ENCODE measurements at places on chromosomes 13 and 19.

- no peak for DNase-seq
Observed at GRCh38 chr19:17761148-17761547, 9.9 kb downstream of the FCHO1 start.

DNA sequence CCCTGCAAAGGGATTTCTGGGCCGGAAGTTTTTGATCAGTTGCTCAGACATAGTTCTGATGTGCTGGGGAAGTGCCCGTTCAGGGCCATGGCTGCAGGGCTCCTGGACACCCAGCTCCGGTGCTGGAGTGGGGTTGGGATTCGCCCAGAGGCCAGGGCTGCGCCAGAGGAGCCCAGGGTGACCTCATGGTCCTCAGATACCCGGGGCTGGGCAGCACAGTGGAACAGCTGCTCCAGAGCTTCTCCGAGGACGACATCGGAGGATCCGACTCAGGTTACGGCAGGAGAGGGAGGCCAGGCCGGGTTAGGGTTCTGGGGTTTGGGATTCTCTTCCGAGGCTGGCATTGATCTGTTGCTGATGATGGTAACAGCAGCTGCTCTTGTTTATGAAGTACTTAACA lies 20.9 kb downstream of the CARM1 start:
- no peak for DNase-seq

DNA sequence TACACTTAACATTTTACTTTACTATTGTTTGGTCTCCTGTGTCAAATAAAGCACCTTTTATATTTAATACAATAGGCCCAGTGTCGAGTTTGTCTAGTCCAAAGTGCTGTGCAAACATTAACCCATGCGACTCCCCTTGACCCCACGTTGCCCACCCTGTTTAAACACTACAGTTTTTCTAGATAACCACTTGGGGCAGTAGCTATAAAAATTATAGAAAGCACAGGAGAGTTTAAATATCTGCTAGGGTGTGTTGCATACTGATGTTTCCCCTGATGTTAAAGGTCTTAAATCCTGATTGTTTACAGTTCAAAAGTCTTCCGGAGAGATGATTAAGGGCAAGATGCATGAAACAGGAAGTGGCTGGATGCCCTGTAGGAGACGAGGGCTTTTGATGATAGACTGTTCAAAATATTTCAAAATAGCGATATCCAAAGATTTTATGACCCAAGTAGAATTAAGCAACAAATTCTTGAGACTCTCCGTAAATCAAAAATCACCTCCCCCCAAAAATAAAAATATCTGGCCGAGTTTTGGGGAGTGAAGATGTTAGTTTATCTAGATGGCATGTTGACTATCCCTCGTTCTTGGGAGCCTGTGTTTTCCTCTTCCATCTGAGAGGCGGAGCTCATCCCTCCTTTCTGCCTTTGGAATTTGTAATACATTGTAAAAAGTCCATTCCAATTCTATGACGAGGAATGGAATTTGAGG lies 167.1 kb downstream of the FGF9 start:
- DNase-seq = no peak

DNA sequence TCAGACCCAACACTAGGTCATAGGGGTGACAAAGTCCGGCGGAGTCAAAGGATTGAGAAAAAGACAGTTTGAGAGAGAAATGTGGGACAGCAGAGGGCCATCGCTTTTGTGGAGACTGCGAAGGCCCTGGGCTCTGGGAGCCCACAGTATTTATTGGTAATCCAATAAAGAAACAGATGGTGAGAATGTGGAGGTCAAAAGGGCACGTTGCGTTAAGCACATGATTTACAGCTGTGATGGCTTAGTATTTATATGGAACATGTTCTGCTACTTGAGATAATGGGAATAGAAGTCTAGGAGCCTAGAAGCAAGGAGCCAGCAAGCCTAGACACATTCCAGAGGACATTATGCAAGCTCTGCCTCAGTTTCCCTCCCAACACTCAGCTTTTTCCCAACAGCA lies 2521.1 kb downstream of the PCDH9 start:
- no peak for DNase-seq

DNA sequence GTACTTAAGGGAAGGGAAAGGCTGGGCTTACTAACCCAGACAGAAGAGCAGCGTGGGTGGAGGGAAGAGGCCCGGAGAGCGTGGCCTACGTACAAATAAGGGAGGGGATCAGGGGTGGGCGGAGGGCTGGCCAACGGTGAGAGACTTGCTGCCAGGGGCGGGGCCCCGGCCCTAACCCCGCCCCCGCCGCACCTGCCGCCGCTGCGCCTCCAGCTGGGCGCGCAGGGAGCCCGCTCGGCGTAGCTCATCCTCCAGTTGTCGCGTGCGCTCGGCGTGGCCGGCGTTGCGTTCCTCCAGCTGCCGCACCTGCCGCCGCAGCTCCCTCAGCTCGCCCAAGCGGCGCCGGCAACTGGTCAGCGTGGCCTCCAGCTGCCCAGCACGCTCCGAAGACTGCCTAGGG lies 5.7 kb downstream of the HOOK2 start:
- no peak for DNase-seq

- DNase-seq = peak; percentile 71
Observed at GRCh38 chr13:27053902-27054595, 117.6 kb downstream of the USP12 start.

- no peak for DNase-seq
Observed at GRCh38 chr13:38990693-38991092, at the start of gene STOML3. STOML3 (minus strand) TSS chr13:38990831; CDS start chr13:38990721, 110 bp downstream.

GRCh38 chr13:62960723-62961122 lies 1545.1 kb upstream of the PCDH20 start:
- no peak for DNase-seq

Measured in fibroblast of gingiva (primary cell).